Renal cortical epithelial cell (primary cell): ENCODE measurements at places on chromosomes 4 and X.

GRCh38 chrX:105869701-105870100, 47.4 kb downstream of the NRK start:
- no peak for DNase-seq

- peak; percentile 68 for DNase-seq
These were observed 29.0 kb downstream of the F9 start for GRCh38 chrX:139559383-139560042.

GRCh38 chr4:113845138-113845537, 83.6 kb upstream of the CAMK2D start:
- DNase-seq = no peak

DNA sequence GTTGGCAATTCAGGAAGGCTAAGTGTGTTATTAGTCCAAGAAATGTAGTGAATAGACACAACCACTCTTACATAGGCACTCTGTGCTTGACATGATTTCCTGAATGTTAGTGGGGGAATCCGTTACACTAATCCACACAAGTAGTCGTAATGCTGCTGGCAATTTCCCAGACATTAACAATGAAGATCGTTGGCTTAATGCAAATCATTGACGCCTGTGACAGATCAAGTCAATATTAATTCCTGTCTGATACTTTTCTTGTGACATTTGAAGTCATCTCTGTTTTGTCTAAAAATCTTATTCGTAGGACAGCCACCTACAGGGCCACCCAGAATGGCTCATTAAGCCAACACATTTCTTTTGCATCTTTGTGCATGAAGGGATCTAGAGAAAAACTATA, 939.1 kb upstream of the FTHL17 start:
- no peak for DNase-seq

- DNase-seq = no peak
These were observed at the start of gene PLP1 for GRCh38 chrX:103776546-103776945. PLP1 (plus strand) TSS chrX:103776840; CDS start chrX:103776996, 156 bp downstream.

GRCh38 chrX:72247206-72247942, 8.5 kb upstream of the ERCC6L start:
- DNase-seq = peak; percentile 59

GRCh38 chrX:10634392-10635161, 14.2 kb upstream of the MID1 start:
- DNase-seq = peak; percentile 86
